CD4-positive, alpha-beta T cell treated with Interleukin-15 for 4 hours (primary cell): ENCODE measurements at places on chromosomes 11 and 22.

- no peak for DNase-seq
Measured at GRCh38 chr11:70540196-70540595, 141.9 kb downstream of the CTTN start.

- DNase-seq = no peak
Measured at GRCh38 chr11:64466115-64466718, 107.3 kb downstream of the RPS6KA4 start.

DNA sequence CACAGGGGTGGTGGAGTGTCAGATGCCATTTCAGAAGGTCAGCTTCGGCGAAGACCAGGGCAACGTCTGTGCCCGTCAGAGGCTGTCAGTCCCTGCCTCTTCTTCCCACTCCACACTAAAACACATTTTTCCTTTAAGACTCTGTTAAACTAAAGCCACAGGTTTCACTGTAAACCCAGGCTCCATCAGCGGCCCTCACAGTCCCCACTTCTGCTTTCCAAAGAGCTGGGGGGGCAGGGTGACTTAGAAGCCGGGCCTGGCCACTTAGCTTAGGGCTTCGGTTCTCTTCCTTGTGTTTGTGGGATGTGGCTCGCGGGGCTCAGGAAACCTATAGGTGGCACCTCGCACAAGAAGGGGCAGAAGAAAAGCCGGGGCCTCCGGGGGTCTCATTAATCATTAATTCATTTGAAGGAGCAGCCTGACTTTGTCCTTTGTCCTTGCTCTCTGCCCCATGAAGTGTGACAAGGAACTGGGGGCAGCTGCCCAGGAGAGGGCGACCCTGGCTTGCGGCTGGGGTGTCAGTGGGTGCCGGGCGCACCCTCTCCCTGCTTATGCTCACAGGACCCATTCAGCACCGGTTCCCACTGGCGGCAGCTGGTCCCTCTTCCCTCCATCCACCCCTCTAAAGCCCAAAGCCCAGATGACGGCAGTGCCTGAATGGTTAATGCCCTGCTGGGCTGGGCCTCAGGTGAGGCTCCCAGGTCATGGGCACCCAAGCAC lies 4.1 kb downstream of the SLC25A45 start:
- no peak for DNase-seq

DNA sequence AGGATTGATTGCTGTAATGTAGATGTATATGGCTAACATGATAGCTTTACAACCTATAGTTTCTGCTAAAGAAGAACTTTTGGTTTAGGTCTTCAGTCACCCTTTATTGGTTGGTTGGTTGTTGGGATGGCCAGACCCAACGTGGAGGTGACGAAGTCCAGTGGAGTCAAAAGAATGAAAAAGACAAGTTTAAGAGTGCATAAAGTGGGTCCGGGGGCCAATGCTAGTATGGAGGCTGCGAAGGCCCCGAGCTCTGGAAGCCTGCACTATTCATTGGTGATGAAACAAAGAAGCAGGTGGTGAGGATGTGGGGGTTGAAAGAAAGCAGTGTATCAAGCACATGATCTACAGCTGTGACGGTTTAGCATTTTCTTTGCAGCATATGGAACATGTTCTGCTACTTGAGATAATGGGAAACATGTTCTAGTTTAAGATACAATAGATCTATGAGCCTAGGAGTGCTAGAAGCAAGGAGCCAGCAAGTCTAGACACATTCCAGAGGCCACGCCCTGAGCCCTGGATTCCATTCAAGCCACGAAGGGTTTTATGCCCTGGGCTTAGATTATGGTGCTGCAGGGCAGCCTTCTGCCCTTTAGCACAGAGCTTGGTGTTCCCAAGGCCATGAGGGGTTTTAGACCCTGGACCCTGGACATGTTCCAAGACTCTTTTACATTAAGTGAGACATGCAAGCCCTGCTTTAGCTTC lies 6.3 kb downstream of the TCP11L1 start:
- no peak for DNase-seq

- DNase-seq = no peak
Measured at GRCh38 chr22:47533961-47534803, 771.7 kb downstream of the TBC1D22A start.

- no peak for DNase-seq
Measured at GRCh38 chr11:1943977-1944376, 3.2 kb upstream of the MRPL23 start.

- DNase-seq = no peak
Measured at GRCh38 chr11:111309215-111309915, 11.0 kb downstream of the POU2AF3 start.

DNA sequence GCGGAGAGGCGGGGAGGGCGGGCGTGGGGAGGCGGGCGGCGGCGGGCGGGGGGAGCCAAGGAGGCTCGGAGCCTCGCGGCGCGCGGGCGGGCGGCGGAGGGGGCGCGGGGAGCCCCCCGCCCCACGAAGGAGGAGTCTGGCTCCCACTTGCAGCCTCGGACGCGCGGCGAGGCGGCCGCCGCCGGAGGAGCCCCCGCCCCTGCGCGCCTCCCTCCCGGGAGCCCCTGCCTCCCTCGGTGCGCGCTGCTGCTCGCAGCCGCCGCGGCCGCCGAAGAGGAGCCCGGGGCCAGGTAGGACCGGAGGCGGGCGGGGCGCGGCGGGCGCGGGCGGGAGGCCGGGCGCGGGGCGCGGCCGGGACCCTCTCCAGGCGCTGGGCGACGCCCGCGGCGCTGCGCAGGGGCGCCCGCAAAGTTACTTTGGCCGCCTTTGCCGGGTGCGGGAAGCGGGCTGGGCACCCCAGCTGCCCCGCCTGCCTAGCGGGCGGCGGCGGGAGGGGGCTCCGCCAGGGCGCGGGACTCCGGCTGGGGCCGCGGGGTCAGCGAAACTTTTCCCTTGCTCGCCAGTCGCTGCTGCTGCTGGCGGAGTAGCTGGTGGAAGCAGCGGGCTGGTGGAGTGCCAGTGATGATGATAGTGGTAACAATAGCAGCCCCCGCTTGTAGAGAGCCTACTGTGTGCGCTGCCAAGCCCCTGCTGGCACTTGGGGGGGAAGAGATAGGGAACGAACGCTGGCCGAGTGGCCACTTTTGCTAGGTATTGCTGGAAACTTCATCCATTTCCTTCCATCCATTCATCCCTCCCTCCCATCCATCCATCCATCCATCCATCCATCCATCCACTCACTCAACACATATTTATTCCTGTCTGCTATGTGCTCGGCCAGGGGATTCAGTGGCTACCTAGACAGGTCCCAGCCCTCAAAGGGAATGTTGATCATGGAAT lies at the start of gene MPPED1:
TSS of gene MPPED1 (plus strand) at position 146 of the 939 bp plus-strand sequence. CDS start 12,972 bp downstream, outside the sequence.
- no peak for DNase-seq

DNA sequence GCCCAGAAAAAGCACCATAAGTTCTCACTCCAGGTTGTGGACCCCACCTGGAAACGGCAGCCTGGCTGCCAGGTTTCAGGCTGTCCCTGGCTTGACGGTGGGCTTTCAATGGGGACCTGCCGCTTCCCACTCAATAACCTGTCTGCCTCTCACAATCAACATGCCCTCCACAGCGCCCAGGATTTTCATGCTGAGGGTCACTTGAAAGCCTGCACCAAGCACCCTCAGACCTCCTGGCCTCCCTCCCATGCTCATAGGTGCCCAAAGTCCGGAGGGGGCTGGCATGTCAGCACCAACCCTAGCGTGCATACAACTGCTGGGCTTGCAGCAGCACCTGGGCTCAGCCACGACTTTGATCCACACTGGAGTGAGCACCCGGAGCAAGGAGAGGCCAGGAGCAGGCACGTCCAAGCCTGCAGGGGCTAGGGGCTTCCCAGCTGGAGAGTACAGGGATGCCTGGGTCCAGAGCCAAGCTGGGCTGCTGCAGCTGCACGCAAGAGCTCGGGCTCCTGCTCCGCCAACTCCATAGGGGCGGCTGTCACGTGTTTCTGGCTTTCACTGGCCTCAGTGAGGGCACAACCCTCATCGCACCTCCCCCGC lies 1214.3 kb upstream of the RAG2 start:
- DNase-seq = no peak

GRCh38 chr22:42399315-42400271 lies 32.6 kb downstream of the NFAM1 start:
- no peak for DNase-seq

DNA sequence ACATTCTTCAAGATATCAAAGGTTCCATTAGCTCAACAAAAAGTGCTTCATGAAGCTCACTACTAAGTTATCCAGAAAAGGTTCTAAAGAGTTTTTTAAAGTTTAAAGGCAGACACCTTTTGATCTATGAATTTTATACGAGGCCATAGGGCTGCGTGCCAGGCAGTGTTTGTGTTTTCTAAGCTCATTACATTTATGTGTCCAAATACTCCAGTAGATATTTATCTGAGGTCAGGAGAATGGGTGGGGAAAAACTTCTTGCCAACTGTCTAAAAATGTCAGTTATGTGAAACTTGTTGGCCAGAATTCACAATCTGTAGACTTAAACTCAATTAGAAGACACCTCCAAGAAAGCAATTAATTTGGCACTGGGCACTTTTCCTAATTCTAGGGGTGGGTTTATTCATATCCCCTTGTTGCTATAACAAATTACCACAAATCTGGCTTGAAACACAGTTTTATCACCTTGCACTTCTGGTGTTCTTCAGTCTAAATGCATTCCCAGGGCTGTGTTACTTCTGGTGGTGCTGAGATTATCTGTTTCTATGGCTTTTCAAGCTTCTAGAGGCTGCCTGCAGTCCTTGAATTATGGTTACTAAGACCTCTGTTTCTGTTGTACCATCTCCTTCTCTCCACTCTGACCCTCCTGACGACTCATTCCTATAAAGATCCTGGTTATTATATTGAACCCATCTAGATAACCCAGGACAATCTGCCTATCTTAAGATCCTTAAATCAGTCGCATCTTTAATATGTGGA lies 1030.4 kb upstream of the CNTN5 start:
- DNase-seq = no peak

GRCh38 chr22:36395055-36395849 lies 7.5 kb upstream of the MYH9 start:
- DNase-seq = no peak

DNA sequence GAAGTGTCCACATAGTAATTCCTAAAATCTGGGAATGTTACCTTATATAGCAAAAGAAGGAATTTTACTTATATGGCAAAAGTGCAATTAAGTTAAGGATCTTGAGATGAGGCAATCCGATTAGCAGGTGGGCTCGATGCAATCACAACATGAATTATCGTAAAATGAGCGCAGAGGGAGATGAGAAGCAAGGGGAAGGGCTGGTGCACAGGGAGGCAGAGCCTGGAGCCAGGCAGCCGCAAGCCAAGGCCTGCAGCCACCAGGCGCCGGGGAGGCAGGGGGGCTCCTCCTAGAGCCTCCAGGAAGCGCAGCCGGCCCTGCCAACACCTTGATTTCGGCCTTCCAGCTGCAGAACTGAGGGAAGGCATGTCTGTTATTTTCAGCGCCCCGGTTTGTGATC lies 85.7 kb downstream of the CELSR1 start:
- no peak for DNase-seq

- DNase-seq = no peak
Measured at GRCh38 chr11:108122166-108122628, 830 bp downstream of the ACAT1 start.

DNA sequence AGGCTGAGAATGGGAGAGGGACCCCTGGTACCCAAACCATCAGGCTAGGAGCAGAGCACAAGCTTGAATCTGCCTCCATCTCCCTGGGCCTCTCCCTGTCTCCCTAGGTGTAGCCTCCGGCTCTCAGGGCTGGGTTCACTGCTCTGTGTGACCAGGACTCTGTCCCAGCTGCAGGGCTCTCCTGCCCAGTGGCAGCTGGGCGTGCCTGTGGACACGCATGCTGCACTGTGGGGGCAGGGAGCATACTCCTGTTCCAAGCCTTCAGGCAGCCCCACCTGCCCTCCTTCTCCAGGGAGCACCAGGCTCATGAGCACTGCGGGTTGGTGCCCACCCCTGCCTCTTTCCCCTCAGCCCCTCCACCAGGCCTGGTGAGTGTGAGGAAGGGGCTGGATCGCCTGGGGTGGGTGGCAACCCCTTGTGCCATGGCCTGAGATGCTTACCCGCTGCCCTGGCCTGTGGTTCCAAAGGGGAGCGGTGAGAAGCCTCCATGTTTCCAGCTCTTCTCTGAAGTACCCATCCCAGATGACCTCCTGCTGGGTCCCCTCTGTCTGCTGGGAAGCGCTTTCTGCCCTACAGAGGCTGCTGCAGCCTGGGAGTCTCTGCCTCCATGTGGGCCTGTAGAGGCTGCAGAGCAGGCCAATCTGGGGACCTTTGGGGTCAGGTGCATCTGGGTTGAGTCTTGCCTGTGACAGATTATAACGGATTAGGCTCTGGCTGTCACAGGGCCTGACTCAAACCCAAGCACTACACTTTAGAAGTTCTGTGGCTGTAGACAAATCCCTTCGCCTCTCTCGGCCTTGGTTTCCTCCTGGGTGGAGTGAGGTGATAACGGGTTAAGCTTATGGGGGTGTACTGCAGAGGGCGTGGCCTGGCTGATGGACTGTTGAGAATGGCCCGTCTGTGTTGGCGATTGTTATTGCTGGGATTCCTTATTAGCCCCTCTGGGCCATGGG lies 43.7 kb downstream of the WNT11 start:
- no peak for DNase-seq

DNA sequence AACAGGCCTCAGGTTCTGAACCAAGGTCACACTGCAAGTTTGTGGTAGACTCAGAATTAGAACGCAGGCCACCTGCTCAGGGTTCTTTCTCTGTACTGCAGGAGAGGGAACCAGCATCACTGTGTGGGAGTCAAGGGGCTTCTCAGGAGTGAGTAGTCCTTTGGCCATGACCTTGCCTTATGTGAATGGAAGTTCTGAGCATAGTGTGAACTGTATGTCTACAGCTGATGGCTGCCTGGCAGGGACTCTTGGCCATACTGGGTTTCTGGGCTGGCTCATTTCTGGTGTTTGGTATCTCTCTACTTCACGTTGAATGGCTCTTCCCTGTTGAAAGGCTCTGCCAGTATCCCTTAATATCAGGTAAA lies 40.1 kb upstream of the TUB start:
- no peak for DNase-seq

- DNase-seq = no peak
Measured at GRCh38 chr11:45379162-45379863, 93.2 kb upstream of the SYT13 start.

GRCh38 chr11:46729110-46730027 lies 10.4 kb downstream of the F2 start:
- no peak for DNase-seq

DNA sequence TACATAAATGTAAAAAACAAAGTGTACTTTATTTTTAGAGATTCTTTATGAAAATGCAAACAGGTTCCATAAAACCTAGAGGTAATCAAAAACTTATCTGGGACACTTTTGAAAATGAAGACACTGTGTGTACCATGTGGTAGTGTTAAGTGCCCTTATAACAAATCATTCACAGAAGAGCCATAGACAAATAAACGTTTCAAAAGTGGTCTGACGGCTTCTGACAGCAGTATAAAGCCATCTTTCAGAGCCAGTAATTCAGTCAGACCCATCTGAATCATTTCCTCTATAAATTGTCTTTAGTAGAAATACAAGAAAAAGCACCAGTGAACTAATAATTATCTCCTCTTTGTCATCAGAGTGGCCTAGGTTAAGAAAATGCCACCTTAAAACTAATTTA lies 100.0 kb downstream of the PAX6 start:
- DNase-seq = no peak
